Stimulated activated CD8-positive, alpha-beta memory T cell treated with anti-CD3 and anti-CD28 coated beads, Interleukin-15, amount 100 ng/mL, for 4 hours (primary cell): ENCODE measurements at places on chromosomes 7 and 10.

DNA sequence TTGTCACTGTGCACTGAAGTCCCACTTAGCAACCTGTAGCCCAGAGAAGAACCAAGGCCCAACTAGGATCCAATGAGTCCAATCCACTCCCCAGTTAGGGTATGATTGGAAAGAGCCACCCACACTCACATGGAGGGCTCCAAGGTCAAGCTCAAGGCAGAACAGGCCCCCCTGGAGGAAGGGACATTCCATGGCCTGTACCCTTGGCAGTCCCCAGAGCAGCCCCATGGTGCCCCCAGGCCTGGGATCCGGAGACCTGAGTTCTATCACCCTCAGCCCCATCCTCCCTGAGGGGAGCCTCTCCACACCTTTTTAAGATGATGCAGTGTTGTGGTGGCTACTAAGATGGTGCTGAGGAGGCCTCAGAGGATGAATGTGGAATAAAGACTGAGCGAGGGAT lies 231.4 kb downstream of the GRID1 start:
- no peak for DNase-seq

DNA sequence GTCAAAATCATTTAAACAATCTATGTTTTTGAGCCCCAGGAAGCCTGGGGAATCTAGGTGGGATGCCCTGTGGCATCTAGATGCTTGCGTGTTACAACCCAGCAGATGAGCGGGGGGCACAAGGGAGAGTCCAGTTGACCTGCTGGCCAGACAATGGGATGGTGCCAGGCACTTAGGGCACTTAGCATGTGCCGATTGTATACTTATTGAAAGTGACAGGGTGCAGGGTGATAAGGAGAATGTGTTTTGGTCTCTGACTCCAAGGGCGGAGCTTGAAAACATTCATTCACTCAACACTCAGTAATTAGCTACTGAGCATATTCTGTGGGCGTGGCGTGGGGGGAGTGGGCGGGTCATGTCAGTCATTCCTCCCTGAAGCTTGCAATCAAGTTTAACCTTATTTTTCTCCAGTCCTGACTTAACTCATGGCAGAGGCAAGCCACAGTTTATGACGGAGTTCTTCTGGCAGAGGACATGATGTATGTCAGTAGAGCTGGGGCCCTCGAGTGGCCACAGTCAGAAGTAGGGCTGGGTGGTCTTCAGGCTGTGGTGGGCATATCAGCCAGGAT lies 115.1 kb downstream of the PRKCQ start:
- DNase-seq = no peak

GRCh38 chr7:54615537-54615936 lies 73.4 kb downstream of the VSTM2A start:
- DNase-seq = no peak

GRCh38 chr7:139855498-139856270 lies 26.6 kb downstream of the TBXAS1 start:
- DNase-seq = no peak
